ENCODE measurements at places on chromosomes 13 and 19.

GRCh38 chr13:98717256-98717655 lies 35.2 kb downstream of the SLC15A1 start:
- no peak for DNase-seq

DNA sequence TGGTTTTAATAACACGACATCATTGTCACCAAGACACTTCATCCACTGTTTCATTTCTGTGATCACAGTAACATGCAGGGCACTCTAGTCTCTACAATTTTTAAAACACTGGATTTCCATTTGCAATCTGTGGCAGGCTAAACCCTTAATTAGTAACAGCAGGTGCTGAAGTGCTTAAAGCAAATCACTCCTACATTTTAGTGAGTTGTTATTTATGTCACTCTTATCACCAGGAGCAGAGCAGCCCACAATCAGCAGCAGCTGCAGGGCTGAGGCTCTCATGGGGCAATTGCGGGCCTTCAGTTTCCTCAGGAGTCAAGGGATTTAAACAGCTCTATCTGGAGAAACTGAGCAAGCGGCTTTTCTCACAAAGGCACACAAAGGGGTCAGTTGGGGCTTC lies 1.6 kb downstream of the SOHLH2 start:
- DNase-seq = no peak

DNA sequence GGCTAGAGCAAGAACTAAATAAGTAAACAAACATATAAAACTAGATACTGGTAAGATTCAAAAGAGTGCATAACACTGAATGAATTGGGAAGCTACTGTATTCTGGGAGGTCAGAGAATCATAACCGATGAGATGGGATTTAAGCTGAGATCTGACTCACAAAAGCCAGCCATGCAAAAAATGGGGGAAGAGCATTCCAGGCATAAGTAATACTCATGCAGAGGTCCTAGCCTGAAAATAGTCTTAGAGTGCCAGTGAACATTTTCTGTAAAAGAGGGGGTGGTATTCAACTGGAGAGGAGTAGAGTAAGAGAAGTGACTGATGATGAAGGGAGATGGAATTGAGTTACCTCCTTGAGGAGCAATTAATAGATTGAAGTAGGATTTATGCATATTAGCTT lies 872.0 kb upstream of the GPC6 start:
- DNase-seq = no peak

DNA sequence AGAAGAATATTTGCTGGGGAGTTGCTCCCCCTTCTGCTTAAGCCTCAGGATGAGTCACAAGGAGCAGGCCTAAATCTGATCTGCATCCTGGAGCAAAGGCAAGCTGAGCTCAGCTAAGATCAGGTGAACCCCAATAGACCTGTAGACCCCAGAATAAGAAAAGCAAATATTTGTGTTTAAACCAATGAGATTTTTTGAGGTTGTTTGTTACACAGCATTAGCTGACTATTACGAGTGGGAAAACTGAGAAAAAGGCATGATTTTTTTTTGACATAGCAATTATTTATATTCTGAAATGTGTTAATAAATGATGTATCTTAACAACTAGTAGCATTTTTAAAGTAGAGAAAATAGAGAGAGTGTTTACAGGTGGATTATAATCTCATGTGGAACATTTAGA lies 45.1 kb downstream of the ADGRE3 start:
- DNase-seq = no peak

DNA sequence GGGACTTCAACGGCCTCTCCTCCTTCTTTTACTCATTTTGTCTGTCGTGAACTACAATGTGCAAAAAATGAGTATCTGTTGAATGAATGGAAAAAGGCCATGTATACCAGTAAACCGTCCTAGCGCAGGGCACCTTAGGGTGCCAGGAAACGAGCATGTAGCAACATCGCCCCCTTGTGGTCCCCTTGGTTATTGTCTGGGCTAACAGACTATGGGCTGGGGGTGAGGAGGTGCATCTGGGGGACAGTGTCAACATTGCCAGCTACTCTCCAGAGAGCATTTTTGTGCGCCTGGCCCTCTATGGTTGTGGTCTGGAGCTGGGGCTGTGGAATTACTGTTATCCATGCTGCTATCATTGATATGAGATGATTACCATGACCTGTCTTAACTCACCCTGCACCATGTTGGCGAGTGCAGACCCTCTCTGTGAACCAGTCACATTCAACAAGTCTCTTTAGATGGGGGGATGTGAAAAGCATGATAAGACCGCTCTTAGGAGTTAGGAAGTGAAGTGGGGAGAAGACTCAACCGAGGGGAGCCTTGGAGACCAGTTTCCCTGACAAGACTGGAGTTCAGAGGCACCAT lies 22.8 kb upstream of the SIGLEC11 start:
- peak; percentile 81 for DNase-seq

DNA sequence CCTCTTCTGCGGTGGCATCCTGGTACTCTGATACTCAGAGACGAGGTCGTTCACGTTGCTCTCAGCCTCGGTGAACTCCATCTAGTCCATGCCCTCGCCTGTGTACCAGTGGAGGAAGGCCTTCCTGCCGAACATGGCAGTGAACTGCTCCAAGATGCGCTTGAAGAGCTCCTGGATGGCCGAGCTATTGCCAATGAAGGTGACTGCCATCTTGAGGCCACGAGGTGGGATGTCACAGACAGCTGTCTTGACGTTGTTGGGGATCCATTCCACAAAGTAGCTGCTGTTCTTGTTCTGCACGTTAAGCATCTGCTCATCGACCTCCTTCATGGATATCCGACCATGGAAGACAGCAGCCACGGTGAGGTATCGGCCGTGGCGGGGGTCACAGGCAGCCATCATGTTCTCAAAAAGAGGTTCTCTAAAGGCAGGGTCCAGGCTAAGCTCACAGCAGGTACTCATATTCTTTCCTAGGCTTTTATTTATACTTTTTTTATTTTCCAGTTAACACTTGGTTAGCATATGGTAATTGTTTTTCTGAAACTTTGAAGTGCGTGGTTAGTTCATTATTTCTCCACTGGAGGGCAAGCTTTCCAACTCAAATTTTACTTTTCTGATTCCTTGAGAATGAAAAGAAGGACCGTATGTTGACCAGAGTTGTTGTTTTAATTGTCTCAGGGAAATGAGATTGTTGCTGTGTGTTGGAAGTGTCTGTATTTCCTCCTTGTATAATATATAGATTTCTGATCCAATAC lies 72.4 kb upstream of the RGCC start:
- peak; percentile 45 for DNase-seq

GRCh38 chr19:40560092-40560507 lies 16.6 kb upstream of the SHKBP1 start:
- DNase-seq = no peak

GRCh38 chr19:39709026-39709872 lies 5.0 kb downstream of the LGALS14 start:
- DNase-seq = no peak

GRCh38 chr13:93843082-93843481 lies 616.5 kb downstream of the GPC6 start:
- no peak for DNase-seq
